ENCODE measurements at places on chromosomes 11 and 22. TPM values are rescaled to one million over a fixed set of nuclear protein-coding genes. Genes with fewer than 3 reads are reported as not detected.

Gene SPON1
- 3.8 TPM for polyA plus RNA-seq

Gene ACAT1
- 56.5 TPM for polyA plus RNA-seq

Gene DGCR6
- 3.0 TPM for polyA plus RNA-seq

Gene PRODH
- polyA plus RNA-seq = not detected

Gene DEFB131B
- polyA plus RNA-seq = not detected

Gene TRPT1
- polyA plus RNA-seq = 54.7 TPM

Gene MYRF
- polyA plus RNA-seq = 0.16 TPM

Gene MS4A5
- polyA plus RNA-seq = not detected

Gene LMO1
- not detected for polyA plus RNA-seq

Gene CSNK2A3
- not detected for polyA plus RNA-seq

Gene NECTIN1
- polyA plus RNA-seq = 1.0 TPM

Gene PANX3
- polyA plus RNA-seq = not detected

Gene SLC7A4
- polyA plus RNA-seq = 0.13 TPM

Gene MS4A15
- not detected for polyA plus RNA-seq

Gene B4GAT1
- 26.0 TPM for polyA plus RNA-seq

Gene KRTAP5-1
- not detected for polyA plus RNA-seq

Gene MMP1
- polyA plus RNA-seq = 37.9 TPM

Gene RASGRP2
- polyA plus RNA-seq = 0.68 TPM

Gene METTL15
- polyA plus RNA-seq = 13.1 TPM

Gene C11orf42
- polyA plus RNA-seq = 0.16 TPM

Gene TIMM10B
- polyA plus RNA-seq = 35.0 TPM

Gene SUSD2
- 0.28 TPM for polyA plus RNA-seq

Gene VPS37C
- 12.1 TPM for polyA plus RNA-seq

Gene TMEM121B
- not detected for polyA plus RNA-seq

Gene CBLIF
- polyA plus RNA-seq = not detected

Gene TBX1
- polyA plus RNA-seq = 2.8 TPM

Gene ANO1
- not detected for polyA plus RNA-seq

Gene OR2AG2
- polyA plus RNA-seq = not detected

Gene PRAME
- not detected for polyA plus RNA-seq

Gene OR52I2
- polyA plus RNA-seq = not detected

Gene MYOD1
- not detected for polyA plus RNA-seq

Gene RIC8A
- polyA plus RNA-seq = 121 TPM

Gene TSGA10IP
- not detected for polyA plus RNA-seq

Gene KIF18A
- 8.7 TPM for polyA plus RNA-seq

Gene MS4A3
- polyA plus RNA-seq = not detected

Measured in GM23248 (cell line).